ENCODE measurements at places on chromosomes 4 and X.

- DNase-seq: peak; percentile 99
Measured at GRCh38 chr4:15920723-15921591, 17.6 kb downstream of the FGFBP1 start.

DNA sequence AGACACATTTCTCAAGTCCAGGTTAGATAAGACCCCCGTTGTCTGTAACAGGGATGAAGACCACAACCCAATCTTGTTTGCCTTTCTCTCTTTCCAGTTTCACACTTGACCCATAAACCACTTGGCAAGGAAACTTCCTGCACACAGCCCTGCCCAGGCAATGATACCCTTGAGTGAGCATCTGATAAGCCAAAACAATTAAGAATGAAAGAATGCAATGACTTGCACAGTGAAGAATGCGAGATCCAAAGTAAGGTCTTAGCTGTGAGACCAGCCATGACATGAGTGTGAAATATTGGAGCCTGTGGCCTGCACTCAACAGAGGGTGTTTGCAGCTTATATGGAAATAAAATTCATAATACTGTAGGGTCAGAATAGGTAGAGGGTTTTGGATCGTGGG, 37.9 kb upstream of the MXRA5 start:
- DNase-seq: peak; percentile 42

GRCh38 chr4:175891851-175892250, 79.8 kb upstream of the GPM6A start:
- DNase-seq: peak; percentile 39

GRCh38 chr4:44256414-44256813, 192.2 kb downstream of the KCTD8 start:
- no peak for DNase-seq

- no peak for DNase-seq
Measured at GRCh38 chrX:106331606-106332005, 163.5 kb downstream of the PWWP3B start.

DNA sequence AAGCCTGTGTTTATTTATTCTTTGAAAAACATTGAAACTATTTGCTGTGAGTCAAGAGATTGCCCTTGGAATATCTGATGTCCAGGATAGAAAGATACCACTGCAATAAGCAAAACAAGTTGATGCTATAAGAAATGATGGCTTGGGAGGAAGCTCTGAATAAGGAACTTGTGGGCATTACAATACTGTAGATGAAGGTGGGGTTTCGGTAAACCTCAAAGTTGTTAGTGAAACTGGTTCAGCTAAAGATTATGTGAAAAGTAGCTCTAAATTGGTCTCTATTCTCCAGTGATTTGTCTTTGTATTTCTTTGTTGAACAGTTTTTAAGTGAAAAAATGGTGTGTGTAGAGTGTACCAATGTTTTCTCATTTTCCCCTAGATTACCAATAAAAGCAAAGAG, 128.7 kb downstream of the AKAP4 start:
- DNase-seq: no peak

GRCh38 chrX:10622197-10622596, 1.8 kb upstream of the MID1 start:
- no peak for DNase-seq

GRCh38 chrX:121761845-121762244, 714.4 kb downstream of the GLUD2 start:
- DNase-seq: peak; percentile 25

DNA sequence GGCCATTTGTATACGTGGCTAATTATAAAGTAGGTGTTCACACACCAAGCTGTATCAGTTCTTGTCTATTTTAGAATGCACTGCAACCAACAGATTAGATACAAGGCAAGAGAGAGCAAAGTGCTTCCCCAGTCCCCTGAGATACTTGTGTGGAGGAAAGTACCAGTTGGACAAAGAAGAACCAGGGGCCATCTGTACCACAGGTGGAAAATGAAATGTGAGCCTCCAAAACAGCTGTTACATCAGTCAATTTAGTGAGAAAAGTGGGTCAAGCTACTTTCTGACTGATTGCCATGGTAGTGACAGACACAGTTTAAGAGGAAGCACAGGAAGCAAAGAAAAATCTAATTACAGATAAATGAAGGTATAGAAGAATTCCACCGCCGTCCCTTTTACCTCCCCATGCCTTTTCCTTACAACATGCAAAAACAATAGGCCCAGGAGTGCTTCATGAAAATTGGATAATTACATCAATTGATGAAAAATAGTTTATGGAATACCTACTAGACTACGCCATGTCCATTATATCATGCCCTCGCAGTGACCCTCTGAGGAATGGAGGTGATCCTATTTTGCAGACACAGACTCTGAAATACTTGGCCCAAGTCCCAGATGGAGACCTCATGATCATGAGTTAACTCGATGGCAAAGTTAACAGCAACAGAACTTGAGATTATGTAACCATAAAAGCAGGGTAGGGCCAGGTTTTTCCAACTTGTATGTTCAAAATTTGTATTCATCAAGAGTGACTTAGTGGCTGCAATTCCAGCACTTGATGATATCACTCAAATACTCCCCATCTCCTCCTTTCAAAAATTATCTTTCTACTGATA, 15.8 kb downstream of the SMPX start:
- no peak for DNase-seq

All from epithelial cell of esophagus (primary cell).